ENCODE measurements at places on chromosomes 11 and 22. TPM values are rescaled to one million over a fixed set of nuclear protein-coding genes. Genes with fewer than 3 reads are reported as not detected.
A peak's percentile ranks its signal among the peaks of the same experiment; 100 is the strongest.

DNA sequence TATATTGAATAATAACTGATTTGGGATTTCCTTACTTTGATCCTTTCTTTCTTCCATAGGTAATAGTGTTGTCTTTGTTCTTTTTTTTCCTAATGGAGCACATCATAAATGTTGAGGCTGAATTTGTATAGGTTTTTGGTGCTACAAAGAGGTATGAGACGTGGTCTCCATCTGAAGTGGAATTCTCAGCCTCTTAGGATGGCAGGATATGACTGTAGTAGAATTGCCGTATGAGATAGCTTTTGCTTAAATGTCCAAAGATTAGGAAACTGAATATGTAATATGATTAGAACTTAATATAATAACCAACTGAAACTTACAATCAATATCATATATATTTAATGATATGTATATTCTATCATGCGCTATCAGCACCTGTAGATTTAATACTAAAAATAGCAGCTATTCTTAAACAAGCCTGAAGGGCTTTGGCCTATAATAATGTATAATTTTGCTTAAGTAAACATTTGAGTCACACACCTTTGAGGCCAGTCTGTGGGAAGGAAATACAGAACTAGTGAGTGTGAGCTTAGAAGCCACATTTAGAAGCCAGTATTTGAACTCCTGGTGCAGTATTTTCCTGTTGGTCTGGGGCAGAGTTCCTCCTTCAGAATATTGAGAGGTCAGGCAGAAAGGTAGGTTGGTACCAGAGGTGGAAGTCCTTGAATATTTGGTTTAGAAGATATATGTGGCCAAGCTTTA lies 62.6 kb downstream of the SWAP70 start:
- DNase-seq = no peak

IGF2 gene
- total RNA-seq = 1.2 TPM

- no peak for DNase-seq
These were observed 48.7 kb downstream of the MAML2 start for GRCh38 chr11:96294289-96294688.

GRCh38 chr11:108498816-108499408 lies 728 bp upstream of the POGLUT3 start:
- DNase-seq = peak; percentile 31

SCUBE2 gene
- 1.4 TPM for total RNA-seq
